Neural crest cell (in vitro differentiated cells): ENCODE measurements at places on chromosomes 6 and 20. TPM values are rescaled to one million over a fixed set of nuclear protein-coding genes. Genes with fewer than 3 reads are reported as not detected.

SLC12A5 gene
- 9.6 and 10.0 TPM in 2 replicates for total RNA-seq

- peaks cover 5% of the 10 kb centered on the region for H3K36me3 ChIP-seq
- peak overlapping the region; percentile 88 for H3K4me3 ChIP-seq
- H3K27me3 ChIP-seq, result peaks cover 18% of the 10 kb centered on the region
- H3K4me1 ChIP-seq, result peaks cover 28% of the 10 kb centered on the region
These were observed 601 bp upstream of the ATRN start for GRCh38 chr20:3470208-3470626.

SYCP2L gene
- 5.6 and 9.9 TPM in 2 replicates for total RNA-seq

DNA sequence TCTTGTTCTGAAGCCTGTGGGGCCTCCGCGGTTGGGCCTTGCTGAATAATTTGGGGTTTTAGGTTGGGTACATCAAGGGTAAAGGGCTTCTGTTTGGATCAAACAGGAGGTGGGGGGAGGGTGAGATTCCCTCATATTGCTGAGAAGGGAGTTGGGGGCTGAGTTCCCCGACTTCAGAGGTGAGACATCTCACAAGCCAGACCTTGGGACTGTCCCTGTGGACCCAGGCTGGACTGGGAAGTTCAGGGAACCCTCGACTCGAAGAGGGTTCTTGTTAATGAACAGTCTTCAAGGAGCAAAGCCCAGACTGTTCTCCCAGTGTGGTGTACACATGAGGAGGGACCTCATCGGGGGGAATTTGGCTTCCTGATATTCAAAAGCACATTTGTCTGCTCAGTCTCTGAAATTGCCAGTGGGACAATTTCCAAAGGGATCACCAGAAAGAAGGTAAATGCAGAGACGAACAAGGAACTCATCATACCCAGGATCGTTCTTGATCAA lies 118.5 kb downstream of the SYCP2 start:
- H3K4me1 ChIP-seq, result peaks cover 27% of the 10 kb centered on the region
- DNase-seq, result no peak
- H3K4me3 ChIP-seq, result no peak overlapping the region
- peak overlapping the region; percentile 89 for H3K27ac ChIP-seq
- no peaks in the 10 kb centered on the region for H3K36me3 ChIP-seq
- H3K27me3 ChIP-seq, result no peaks in the 10 kb centered on the region

DNA sequence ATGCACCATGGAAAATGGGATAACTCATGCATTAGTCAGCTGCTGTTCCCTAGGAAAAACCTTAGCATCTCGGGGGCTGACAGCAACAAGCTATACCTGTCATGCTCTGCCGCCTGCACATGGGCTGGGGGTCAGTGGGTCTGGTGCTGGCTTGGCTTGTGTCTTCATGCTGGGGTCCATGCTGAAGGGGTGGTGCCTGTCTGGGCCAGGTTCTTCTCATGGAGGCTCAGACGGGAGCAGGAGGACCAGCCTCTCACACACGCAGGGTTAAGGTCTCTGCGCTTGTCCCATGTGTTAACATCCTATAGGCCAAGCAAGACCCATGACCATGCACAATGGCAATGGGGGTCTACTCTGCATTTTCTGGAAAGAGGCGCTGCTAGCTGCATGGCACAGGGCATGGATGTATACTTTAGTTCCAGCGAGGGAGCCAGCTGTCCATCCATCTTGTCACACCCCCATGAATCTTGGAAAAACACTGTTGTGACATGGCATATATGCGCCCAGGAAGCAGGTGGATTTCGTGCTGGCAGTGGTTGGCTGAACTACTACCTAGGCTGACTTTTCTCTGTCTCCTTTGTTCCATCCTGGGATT lies 24.6 kb upstream of the CST3 start:
- H3K4me1 ChIP-seq, result no peaks in the 10 kb centered on the region
- no peak overlapping the region for H3K4me3 ChIP-seq
- no peaks in the 10 kb centered on the region for H3K36me3 ChIP-seq
- no peak overlapping the region for H3K27ac ChIP-seq

DNA sequence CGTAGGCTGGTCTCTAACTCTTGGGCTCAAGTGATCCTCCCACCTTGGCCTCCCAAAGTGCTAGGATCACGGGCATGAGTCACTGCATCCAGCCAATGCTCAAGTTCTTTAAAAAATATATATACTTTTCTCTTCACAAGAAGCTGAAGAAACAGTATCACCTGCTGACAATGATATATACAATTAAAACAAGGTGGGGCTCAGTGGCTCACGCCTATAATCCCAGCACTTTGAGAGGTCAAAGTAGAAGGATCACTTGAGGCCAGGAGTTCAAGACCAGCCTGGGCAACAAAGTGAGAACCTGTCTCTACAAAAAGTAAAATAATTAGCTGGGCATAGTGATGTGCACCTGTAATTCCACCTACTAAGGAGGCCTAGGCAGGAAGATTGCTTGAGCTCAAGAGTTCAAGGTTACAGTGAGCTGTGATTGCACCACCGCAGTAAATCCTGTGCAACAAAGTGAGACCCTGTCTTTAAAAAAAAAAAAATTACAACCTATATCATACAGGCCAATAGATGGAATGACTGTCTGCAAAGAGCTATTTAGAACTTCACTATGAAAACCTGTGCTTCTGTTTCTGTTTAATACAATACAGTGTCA lies 36.4 kb downstream of the MBOAT1 start:
- H3K4me1 ChIP-seq, result no peaks in the 10 kb centered on the region
- no peaks in the 10 kb centered on the region for H3K27me3 ChIP-seq
- no peak overlapping the region for H3K4me3 ChIP-seq
- H3K36me3 ChIP-seq, result no peaks in the 10 kb centered on the region

GRCh38 chr6:132797951-132798868 lies at the start of gene SLC18B1:
Gene SLC18B1, minus strand, starts transcription at chr6:132798637. Its CDS starts 181 bp downstream, at chr6:132798456.
- peaks cover 10% of the 10 kb centered on the region for H3K36me3 ChIP-seq
- DNase-seq, result peak; percentile 25
- H3K4me3 ChIP-seq, result no peak within 1 kb of the TSS
- no peaks in the 10 kb centered on the region for H3K27me3 ChIP-seq
- peak within 1 kb of the TSS; percentile 22 for H3K27ac ChIP-seq
- peaks cover 16% of the 10 kb centered on the region for H3K4me1 ChIP-seq

IRF4 gene
- total RNA-seq, result 0.30 TPM in 1 of 2 replicates, not detected in the other

GRCh38 chr6:74073999-74074398 lies 378.0 kb downstream of the CD109 start:
- H3K4me1 ChIP-seq, result no peaks in the 10 kb centered on the region
- H3K36me3 ChIP-seq, result no peaks in the 10 kb centered on the region
- H3K27ac ChIP-seq, result no peak overlapping the region
- no peak overlapping the region for H3K4me3 ChIP-seq
- DNase-seq, result no peak
- H3K27me3 ChIP-seq, result no peaks in the 10 kb centered on the region

DNA sequence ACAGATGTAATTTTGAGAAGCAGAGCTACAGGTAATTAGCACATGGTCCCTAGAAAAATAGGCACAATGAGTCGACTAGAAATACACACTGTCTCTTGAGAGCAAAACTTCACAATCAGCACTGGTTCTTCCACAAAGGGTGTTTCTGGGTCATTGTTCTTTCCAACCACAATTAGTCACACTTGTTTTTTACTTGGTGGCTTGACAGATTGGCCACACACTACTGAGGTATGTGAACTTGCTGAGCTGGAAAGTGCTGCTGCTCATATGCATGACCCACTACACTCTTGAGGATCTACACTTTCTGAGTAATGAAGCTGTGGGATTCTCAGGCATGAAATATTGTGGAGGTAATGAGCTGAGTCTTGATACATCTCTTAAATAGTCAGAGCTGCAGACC lies 347.7 kb downstream of the BCKDHB start:
- H3K4me1 ChIP-seq, result no peaks in the 10 kb centered on the region
- no peaks in the 10 kb centered on the region for H3K27me3 ChIP-seq
- DNase-seq, result no peak
- H3K27ac ChIP-seq, result no peak overlapping the region

GRCh38 chr6:125612345-125612846 lies 137.0 kb upstream of the HEY2 start:
- DNase-seq, result no peak
- H3K27me3 ChIP-seq, result peaks cover 18% of the 10 kb centered on the region
- H3K36me3 ChIP-seq, result peaks cover 5% of the 10 kb centered on the region
- H3K27ac ChIP-seq, result peak overlapping the region; percentile 63
- peak overlapping the region; percentile 52 for H3K4me3 ChIP-seq
- H3K4me1 ChIP-seq, result peaks cover 29% of the 10 kb centered on the region

- H3K4me3 ChIP-seq, result peak overlapping the region; percentile 97
- H3K27ac ChIP-seq, result no peak overlapping the region
- H3K36me3 ChIP-seq, result peaks cover 4% of the 10 kb centered on the region
- H3K4me1 ChIP-seq, result peaks cover 24% of the 10 kb centered on the region
These were observed 937 bp downstream of the ZNF318 start for GRCh38 chr6:43368259-43369160.

PRDM13 gene
- 0.09 and 0.14 TPM in 2 replicates for total RNA-seq

GRCh38 chr20:9068841-9069663 lies at the start of gene PLCB4:
Gene PLCB4, plus strand, starts transcription at chr20:9069087. Its CDS starts 238,728 bp downstream, at chr20:9307815.
- peak within 1 kb of the TSS; percentile 96 for H3K4me3 ChIP-seq
- H3K36me3 ChIP-seq, result no peaks in the 10 kb centered on the region
- peak; percentile 45 for DNase-seq
- H3K27ac ChIP-seq, result peak within 1 kb of the TSS; percentile 85

CYP24A1 gene
- 0.93 and 1.3 TPM in 2 replicates for total RNA-seq

DNA sequence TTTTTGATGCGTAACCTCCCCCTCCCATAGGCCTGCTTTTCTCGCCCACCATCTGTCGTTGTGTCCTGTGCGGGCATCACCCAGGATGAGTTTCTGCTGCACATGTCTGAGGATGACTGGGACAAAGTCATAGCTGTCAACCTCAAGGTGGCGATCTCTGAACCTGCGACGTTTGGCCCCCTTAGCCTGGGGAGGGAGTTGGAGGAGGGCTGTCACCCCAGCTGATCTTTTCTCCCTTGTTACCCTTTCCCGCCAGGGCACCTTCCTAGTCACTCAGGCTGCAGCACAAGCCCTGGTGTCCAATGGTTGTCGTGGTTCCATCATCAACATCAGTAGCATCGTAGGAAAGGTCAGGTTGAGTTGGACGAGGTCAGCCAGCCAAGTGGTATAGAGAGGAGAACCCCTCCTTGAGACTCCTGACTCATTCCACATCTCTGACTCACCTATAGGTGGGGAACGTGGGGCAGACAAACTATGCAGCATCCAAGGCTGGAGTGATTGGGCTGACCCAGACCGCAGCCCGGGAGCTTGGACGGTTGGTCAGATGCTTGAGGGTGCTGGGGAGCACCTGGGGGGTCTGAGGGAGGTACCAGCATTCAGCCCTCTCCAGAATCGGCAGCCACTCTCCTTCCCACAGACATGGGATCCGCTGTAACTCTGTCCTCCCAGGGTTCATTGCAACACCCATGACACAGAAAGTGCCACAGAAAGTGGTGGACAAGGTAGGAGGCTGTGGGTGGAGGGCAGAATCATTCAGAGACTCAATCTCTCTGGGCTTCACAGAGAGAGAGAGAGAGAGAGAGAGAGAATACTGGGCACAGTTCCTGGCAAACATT lies 954 bp downstream of the HSD17B8 start:
- peak overlapping the region; percentile 93 for H3K27ac ChIP-seq
- peaks cover 26% of the 10 kb centered on the region for H3K36me3 ChIP-seq
- H3K4me3 ChIP-seq, result peak overlapping the region; percentile 99
- DNase-seq, result no peak
- peaks cover 77% of the 10 kb centered on the region for H3K4me1 ChIP-seq
- no peaks in the 10 kb centered on the region for H3K27me3 ChIP-seq

TOMM6 gene
- total RNA-seq, result 248 and 249 TPM in 2 replicates

DNA sequence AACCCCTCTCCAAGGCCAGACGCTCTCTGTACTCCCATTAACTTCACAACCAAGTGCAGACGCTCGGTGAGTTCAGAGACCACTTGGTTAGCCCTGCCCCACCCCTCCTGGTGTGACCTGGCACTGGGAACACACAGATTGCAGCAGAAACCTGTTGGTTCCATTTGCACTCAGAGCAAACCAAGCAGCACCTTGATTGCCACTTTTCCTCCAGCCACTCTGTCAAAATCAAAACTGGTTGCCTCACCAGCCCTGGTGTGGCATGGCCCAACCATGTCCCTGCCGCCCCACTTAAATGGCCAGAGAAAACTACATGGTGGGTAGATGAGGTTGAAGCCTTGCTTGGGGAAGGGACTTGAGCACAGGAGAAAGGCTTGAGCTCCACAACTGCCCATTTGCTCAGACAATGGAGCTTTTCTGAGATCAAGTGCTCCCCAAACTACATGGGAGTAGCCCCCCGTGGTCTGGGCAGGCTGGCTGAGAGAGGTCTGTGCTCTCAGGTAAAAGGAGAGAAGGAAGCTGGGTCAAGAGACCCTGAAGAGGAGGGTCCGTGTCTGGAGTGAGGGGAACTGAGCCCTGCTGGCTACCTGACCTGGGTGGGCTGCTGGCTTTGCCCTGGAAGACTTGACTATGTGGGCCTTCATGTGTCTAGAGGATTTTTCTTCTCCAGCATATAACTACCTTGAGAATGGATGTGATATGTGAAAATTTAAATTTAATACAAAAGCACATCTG lies 43.4 kb downstream of the PLCG1 start:
- peak overlapping the region; percentile 24 for H3K4me3 ChIP-seq
- H3K27ac ChIP-seq, result no peak overlapping the region

ISM1 gene
- total RNA-seq, result 0.33 and 0.34 TPM in 2 replicates

DNA sequence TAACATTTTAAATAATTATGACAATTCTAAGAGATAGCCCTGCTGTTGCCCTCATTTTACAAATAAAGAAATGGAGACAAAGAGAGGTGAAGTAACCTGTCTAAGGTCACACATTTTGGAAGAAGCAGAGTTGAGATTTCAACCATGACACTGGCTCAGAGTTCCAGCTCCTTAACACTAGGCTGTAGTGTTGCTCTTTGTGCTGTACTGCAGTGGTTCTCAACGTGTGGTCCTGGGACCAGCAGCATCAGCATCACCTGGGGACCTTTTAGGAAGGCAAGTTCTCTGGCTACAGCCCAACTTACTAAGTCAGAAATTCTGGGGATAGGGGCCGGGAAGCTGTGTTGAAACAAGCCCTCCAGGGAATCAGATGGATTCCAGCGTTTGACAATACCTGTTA lies 62.4 kb upstream of the FERMT1 start:
- DNase-seq, result no peak
- no peak overlapping the region for H3K4me3 ChIP-seq
- no peaks in the 10 kb centered on the region for H3K36me3 ChIP-seq
- peaks cover 4% of the 10 kb centered on the region for H3K27me3 ChIP-seq
- no peak overlapping the region for H3K27ac ChIP-seq

TAAR8 gene
- total RNA-seq, result not detected in 2 replicates

DNA sequence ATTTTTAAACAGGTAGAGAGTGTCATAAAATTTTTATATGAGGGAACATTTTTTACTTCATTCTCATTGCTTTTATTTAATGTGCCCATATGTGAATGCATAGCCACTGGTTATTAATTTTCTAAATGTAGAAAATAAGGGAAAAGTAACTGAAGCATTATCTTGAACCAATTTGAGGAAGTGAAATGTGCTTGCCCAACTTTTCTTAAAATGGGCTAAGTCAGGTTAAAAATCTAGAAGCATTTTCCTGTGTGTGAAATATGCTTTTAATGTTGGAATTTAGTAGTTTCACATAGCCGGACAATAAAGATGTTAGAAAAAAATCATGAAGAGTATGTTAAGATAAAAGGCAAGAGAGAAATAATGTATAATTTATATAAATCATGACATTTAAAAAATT lies 3.8 kb downstream of the SEC23B start:
- no peak for DNase-seq
- H3K4me1 ChIP-seq, result peaks cover 26% of the 10 kb centered on the region
- H3K27ac ChIP-seq, result no peak overlapping the region
- H3K27me3 ChIP-seq, result no peaks in the 10 kb centered on the region
- no peak overlapping the region for H3K4me3 ChIP-seq

- H3K27me3 ChIP-seq, result peaks cover 9% of the 10 kb centered on the region
- H3K27ac ChIP-seq, result peak overlapping the region; percentile 74
- peak; percentile 10 for DNase-seq
- peaks cover 12% of the 10 kb centered on the region for H3K4me1 ChIP-seq
- no peaks in the 10 kb centered on the region for H3K36me3 ChIP-seq
- peak overlapping the region; percentile 32 for H3K4me3 ChIP-seq
These were observed 190.2 kb downstream of the TSHZ2 start for GRCh38 chr20:53162251-53162835.

KCNB1 gene
- total RNA-seq, result 1.6 and 2.8 TPM in 2 replicates

PRIM2 gene
- 35.6 and 36.2 TPM in 2 replicates for total RNA-seq
